ENCODE measurements at places on chromosomes 16 and 17. TPM values are rescaled to one million over a fixed set of nuclear protein-coding genes. Genes with fewer than 3 reads are reported as not detected.
A peak's percentile ranks its signal among the peaks of the same experiment; 100 is the strongest.

DNA sequence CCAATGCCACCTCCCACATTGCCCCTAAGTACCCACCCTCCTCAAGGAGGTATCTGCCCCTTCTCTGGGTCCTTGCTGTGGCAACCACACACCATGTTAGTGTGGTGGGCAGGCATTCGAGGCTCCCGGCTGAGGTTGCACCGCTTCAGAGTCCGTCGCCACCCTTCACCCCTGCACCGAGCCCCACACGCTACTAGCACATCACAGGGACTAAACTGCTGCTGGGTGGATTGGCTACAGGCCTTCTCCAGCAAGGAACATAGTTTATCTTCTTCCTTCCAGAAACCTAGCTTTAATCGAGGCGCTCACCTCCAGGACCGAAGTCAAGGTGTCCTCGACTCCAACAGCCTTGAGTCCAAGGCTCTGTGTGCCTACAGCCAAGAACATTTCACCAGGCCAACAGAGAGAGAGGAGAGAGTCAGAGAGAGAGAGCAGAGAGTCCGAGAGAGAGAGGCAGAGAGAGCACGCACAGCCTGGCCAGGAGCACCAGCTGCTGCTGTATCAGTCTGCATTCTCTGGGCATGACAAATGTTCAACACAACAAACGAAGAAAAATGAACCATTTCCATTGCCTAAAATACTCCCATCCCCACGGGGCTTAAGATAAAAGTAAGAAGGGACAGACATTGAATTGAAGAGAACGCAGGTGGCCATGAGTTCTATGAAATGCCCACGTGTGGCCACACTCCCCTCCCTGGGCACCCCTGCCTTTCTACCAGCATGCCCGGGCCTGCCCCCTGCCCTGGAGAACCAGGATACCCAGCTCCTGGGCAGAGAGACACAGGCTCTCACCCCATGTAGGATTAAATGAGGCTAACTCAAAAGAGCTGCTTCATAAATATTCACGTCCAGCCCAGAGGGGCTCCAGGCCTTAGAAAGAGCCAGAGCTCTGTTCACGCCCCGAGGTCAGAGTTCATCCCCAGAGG lies 94.9 kb downstream of the RBFOX3 start:
- peak; percentile 31 for DNase-seq

- no peak for DNase-seq
Observed at GRCh38 chr17:37054894-37055293, 106.1 kb downstream of the AATF start.

GRCh38 chr17:39576187-39576586 lies 31.5 kb downstream of the NEUROD2 start:
- peak; percentile 10 for DNase-seq

GRCh38 chr16:89319886-89320781 lies 102.6 kb downstream of the ZNF778 start:
- DNase-seq = peak; percentile 77

GRCh38 chr17:69654981-69655855 lies 240.7 kb downstream of the MAP2K6 start:
- DNase-seq = peak; percentile 95

GRCh38 chr16:71467810-71468209 lies 5.8 kb upstream of the ZNF23 start:
- DNase-seq = no peak

- no peak for DNase-seq
Observed at GRCh38 chr17:48144976-48145798, 37.6 kb downstream of the SNX11 start.

- DNase-seq = no peak
Observed at GRCh38 chr17:32482568-32483320, 4.0 kb upstream of the CDK5R1 start.

DNA sequence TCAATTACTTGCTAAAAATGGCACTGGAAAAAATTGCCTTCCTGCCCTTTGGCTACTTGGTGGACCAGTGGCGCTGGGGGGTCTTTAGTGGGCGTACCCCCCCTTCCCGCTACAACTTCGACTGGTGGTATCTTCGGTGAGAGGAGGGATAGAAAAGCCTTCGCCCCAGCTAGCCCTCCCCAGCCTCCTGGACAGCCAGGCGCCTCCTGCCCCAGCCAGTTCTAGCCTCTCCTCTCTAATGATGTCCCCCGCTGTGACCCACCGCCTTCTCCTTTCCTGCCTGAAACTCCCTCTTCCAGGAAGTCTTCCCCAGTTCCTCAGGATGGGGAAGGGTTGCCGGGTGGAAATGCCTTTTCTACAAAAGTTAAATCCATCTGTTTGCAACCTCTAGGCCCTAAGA lies 6.2 kb downstream of the ACE start:
- DNase-seq = no peak

GRCh38 chr16:31093132-31093703 lies 1.4 kb downstream of the VKORC1 start:
- peak; percentile 82 for DNase-seq

DNA sequence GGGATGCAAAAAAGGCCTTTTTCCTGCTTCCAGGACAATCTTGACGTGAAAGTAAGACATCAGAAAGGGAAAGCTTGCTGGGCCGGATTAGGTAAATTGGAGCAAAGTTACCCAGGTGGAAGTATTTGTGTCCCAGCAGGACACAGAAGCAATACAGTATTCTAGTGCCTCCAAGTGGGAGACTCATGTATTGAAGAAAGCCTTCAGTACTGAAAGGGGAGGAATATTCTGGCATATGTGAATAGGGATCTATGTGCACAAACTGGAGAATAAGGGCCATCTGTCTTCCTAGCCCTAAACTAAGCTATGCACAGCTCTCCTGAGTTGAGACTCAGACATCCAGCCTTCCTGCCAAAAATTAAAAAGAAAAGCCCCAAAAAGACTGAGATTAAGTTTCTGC lies 327.3 kb upstream of the CDH8 start:
- no peak for DNase-seq

- no peak for DNase-seq
Observed at GRCh38 chr17:48767263-48767774, 38.8 kb upstream of the HOXB13 start.

- DNase-seq = peak; percentile 26
Observed at GRCh38 chr17:75512926-75513640, 2.3 kb downstream of the CASKIN2 start.

GRCh38 chr17:50256826-50257618 lies 17.2 kb upstream of the TMEM92 start:
- DNase-seq = no peak

GRCh38 chr17:72600934-72601333 lies 480.1 kb downstream of the SOX9 start:
- peak; percentile 67 for DNase-seq

GRCh38 chr17:36844013-36844412 lies 93.3 kb upstream of the LHX1 start:
- no peak for DNase-seq

DNA sequence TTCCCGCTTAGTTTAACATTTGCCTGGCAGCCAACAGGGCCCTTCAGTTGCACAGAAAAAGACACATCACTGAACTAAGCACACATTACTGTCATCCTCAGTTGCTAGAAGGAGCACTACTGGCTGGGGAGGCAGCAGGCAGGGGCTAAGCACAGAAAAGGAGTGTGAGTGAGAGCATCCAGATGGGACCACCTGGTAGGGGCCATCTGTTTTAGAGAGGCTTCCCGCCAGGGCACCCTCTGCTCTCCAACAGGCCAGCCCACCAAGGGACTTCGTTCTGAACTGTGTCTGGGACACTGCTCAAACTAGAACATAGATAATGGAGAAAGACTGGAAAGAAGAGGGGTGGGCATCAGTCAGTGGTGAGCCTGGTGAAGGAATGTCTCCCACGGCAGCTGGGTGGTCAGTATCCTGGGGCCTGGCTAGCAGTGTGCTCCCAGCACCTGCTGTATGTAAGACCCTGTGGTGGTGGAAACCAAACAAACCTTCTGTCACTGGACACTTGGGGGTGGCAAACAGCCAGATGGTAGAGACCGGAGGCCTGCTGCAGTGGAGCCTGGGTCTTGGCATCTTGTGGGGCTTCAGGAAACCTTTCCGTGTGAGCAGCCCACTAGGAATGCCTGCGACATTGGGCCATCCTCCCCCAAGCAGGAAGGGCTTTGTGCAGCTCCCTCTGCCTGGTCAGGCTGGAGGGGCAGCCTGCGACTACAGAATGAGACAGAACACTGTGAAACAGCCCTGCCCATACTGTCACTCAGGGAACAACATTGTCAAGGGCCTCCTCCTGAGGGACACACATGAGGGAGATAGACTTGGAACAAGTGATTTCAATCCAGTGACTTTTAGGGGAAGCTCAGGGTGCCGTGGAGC lies 12.8 kb upstream of the RANGRF start:
- DNase-seq = no peak

DNA sequence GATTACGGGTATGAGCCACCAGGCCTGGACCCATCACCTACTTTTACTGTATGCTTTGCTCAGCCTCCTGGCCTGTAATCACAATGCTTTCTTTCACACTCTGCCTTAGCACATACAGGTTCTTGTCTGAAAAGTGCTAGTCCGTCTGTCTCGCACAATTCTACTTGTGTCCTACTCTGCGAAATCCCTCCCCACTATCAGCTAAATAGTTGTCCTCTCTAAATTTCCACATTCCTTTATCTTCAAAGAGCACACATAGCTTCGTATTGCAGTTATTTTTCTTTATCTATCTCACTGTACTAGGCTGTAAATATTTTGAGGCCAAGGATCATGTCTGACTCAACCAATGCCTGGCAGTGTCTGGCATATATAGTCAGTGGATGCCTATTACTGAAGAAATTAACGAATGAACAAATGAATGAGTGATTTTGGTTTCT lies 38.5 kb upstream of the ETV4 start:
- no peak for DNase-seq

DNA sequence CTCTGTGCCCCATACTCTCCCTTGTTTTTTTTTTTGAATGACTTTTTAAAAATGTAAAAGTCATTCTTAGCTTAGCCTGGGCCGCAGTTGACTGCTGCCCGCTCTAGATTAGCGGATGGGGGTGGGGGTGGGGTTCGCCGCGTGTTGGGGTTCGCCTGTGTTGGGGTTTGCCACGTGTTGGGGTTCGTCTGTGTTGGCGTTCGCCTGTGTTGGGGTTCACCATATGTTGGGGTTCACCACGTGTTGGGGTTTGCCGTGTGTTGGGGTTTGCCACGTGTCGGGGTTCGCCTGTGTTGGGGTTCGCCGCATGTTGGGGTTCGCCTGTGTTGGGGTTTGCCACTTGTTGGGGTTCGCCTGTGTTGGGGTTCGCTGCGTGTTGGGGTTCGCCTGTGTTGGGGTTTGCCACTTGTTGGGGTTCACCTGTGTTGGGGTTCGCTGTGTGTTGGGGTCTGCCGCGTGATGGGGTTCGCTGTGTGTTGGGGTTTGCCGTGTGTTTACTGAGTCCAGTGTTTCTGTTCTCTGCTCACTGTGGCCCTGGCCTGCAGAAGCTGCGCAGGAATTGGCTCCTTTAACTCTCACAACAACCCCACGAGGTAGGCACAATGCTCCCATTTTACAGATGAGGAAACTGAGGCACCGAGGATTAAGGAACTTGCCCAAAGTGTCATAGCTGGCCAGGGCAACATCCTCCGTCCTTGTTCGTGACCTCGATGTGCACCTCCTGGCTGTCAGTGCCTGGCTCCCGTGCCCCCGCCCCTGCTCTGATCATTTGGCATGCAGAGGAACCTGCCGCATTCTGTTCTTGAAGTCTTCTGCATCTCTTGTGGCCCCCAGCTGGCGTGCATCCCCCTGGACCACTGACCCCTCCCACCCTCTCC lies 96.6 kb upstream of the CIBAR2 start:
- no peak for DNase-seq

DNA sequence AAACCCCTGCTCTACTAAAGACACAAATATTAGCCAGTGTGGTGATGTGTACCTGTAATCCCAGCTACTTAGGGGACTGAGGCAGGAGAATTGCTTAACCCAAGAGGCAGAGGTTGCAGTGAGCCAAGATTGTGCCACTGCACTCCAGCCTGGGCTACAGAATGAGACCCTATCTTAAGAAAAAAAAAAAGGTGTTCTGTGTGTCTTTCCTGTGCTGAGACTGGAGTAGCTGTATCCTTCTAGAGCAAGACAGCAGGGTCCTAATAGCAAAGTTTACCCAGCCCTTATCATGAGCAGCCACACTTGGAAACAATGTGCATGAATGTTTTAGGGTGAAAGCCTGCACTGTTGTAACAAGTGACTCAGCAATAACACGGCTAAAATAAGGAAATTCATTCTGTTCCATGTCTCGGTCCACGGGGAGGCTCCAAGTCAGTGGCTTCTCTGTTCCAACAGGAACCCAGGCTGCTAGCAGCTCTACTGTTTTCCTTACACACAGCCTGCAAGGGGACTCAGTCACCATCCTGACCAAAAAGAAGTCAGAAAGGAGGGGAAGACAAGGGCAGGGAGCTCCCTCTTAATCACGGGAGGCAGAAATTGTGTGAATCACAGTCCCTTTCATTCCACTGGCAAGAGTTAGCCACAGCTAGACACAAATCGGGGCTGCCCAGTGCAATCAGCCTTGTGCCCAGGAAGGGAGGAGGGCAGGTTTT lies 7.1 kb upstream of the SLC5A11 start:
- DNase-seq = peak; percentile 60

DNA sequence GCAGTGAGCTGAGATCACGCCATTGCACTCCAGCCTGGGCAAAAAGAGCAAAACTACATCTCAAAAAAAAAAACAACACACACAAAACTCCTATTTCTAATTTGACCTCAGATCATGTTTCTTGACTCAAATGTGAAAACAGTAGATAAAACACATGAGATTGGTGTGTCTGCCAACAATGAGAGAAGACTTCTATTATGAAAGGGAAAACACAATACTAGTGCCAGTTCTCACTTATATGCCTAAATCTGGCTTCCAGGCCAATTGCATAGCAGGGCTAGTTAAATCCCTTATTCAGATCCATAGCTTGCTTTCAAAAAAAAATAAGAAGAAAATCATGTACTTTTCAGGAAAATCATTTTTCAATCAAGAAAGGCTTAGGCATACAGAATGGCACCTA lies 39.4 kb downstream of the AP1G1 start:
- no peak for DNase-seq

DNA sequence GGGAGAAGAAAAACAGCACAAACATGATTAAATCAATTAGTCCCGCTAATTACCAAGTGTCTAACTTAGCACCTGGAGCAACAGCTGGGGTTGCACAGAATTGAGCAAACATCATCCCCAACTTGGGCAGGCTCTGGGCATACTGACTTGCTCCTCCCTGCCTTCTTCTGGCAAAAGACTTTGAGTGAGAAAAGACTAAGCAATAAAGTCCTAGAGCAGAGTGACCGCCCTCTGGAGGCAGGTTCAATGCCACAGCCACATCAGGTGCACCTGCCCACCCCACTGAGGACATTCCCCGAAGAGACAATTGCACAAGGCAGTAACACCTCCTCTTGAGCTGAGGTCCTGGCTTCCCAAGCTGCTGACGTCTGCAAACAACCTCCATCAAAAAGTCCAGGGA lies 358.3 kb downstream of the SOX9 start:
- DNase-seq = no peak

LPO gene
- total RNA-seq = not detected

KRTAP1-1 gene
- total RNA-seq = not detected

ZNF750 gene
- total RNA-seq = not detected

TMED6 gene
- total RNA-seq = not detected

TBC1D26 gene
- total RNA-seq = not detected

NPIPA3 gene
- total RNA-seq = 0.29 TPM

NRN1L gene
- not detected for total RNA-seq

PRM3 gene
- not detected for total RNA-seq

NEURL4 gene
- 15.1 TPM for total RNA-seq

RCVRN gene
- not detected for total RNA-seq

SMTNL2 gene
- total RNA-seq = not detected

TNFRSF13B gene
- not detected for total RNA-seq

KCNJ18 gene
- not detected for total RNA-seq

DHX38 gene
- total RNA-seq = 46.3 TPM

CCL4L2 gene
- total RNA-seq = not detected

GLYR1 gene
- total RNA-seq = 52.8 TPM

KRTAP3-1 gene
- not detected for total RNA-seq

BTBD17 gene
- not detected for total RNA-seq

XAF1 gene
- 6.7 TPM for total RNA-seq

MMP28 gene
- not detected for total RNA-seq

TBC1D3D gene
- not detected for total RNA-seq

Data from LHCN-M2 (cell line).